ENCODE measurements at places on chromosomes 2 and 18. TPM values are rescaled to one million over a fixed set of nuclear protein-coding genes. Genes with fewer than 3 reads are reported as not detected.

Gene ERBB4
- total RNA-seq: 1.5 TPM

Gene KDM3A
- total RNA-seq: 84.9 TPM

Gene ACTG2
- 0.19 TPM for total RNA-seq

Gene ASPRV1
- 0.30 TPM for total RNA-seq

Gene UNC80
- total RNA-seq: 0.93 TPM

Gene MAP3K19
- not detected for total RNA-seq

Gene SNORC
- 2.6 TPM for total RNA-seq

Gene SPR
- total RNA-seq: 4.4 TPM

Gene PRR30
- not detected for total RNA-seq

Gene KIF1A
- total RNA-seq: 41.1 TPM

Measured in neural progenitor cell (in vitro differentiated cells).